ENCODE measurements at places on chromosomes 16 and 17.

DNA sequence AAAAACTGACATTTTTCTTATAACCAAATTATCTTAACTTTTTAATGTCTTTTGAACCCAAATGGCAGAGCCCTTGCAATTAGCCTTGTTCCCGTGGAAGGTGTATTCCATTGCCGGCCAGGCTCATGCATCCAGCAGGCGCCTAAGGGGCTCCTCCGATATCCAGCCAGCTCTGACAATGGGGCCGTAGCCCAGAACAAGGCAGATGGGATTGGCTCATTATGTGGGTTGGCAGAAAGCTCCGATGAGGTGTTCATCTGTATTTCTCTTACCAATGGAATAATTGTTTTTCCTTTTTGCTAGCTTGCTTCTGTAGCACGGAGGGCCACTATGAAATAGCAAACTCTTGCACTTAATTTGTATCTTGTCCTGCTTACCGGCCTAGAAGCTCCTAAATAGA is 208.2 kb upstream of the CHMP6 start:
- DNase-seq = no peak

DNA sequence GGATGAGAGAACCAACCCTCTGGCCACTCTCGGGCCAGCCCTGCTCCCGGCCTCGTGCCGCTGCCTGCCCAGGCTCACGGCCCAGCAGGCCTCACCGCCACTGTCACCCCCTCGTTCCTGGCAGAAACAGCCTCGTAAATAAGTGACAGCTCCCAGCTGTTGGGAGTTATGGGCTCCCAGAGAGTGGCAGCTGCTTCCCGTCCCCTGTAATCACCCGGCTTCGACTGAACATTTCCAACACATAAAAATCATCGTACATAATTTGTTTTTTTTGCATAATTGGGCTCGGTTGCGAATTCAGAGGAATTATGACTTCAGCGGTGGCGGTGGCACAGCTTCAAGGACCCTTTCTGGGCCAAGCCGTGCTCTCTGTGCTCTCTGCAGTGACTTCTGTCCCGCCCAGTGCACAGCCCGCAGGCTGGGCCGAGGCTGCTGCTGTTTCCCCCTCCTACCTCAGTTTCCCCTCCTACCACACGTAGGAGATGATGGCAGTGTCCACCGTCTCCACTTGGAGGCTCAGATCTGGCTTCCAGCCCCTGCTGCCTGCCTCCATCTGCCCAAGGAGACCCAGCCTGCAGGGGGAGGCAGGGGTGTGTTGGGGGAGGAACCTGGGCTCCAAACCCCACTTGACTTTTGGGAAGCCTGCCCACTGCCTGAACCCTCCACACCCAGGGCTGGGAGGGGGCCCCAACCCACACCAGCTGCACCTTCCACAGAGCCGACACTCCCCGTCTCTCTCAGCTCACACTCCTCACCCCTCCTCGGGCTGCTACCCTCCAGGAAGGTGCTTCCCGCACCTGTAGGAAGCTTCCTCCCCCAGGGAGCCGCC is 84.9 kb downstream of the RTN4RL1 start:
- no peak for DNase-seq

DNA sequence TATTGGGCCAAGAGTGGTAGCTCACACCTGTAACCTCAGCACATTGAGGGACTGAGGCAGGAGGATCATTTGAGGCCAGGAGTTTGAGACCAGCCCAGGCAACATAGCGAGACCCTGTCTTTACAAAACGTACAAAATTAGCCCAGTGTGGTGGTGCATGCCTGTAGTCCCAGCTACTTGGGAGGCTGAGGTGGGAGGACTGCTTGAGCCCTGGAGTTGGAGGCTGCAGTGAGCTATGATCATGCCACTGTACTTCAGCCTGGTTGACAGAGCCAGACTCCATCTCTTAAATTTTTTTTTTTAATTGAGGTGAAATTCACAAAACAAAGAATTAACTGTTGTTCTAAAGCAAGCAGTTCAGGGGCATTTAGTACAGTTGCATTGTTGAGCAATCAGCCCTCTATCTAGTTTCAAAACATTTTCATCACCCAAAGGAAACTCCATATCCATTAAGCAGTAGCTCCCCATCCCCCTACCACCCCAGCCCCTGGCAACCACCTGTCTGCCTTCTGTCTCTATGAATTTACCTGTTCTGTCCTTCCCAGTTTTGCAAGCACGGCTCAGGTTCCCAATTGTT is 15.6 kb downstream of the SNX29 start:
- DNase-seq = no peak

GRCh38 chr17:32943206-32943605 is 15.3 kb downstream of the TMEM98 start:
- no peak for DNase-seq

- DNase-seq = peak; percentile 19
Observed at GRCh38 chr17:42097691-42098631, at the start of gene ZNF385C. ZNF385C (minus strand) TSS chr17:42098473; CDS start chr17:42063056, 35,417 bp downstream.

DNA sequence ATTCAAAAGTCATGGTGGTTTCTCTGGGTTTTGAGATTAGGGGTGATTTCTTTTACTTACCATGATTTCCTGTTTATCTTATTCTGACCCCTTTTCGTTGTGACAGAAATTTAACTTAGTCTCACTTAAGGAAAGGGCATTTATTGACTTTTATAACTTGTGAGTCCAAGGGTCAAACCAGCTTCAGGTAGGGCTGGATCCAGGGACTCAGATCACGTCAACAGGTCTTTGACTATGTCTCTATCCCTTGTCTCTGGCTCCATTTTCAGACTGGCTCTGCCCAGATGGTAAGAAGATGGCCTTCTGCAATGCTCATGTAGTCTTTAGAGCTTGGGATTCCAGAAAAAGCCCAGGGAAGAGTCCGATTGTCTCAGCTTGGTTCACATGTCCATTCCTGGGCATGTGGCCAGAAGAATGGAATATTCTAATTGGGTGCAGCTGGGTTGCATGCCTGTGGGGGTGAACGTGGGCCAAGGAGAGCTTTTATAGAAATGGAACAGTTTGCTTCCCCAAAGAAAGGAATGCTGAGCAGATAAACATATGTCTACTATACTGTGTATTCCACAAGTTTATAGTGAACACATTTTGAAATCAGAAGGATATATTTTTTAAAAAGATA is 13.4 kb downstream of the USP43 start:
- no peak for DNase-seq

DNA sequence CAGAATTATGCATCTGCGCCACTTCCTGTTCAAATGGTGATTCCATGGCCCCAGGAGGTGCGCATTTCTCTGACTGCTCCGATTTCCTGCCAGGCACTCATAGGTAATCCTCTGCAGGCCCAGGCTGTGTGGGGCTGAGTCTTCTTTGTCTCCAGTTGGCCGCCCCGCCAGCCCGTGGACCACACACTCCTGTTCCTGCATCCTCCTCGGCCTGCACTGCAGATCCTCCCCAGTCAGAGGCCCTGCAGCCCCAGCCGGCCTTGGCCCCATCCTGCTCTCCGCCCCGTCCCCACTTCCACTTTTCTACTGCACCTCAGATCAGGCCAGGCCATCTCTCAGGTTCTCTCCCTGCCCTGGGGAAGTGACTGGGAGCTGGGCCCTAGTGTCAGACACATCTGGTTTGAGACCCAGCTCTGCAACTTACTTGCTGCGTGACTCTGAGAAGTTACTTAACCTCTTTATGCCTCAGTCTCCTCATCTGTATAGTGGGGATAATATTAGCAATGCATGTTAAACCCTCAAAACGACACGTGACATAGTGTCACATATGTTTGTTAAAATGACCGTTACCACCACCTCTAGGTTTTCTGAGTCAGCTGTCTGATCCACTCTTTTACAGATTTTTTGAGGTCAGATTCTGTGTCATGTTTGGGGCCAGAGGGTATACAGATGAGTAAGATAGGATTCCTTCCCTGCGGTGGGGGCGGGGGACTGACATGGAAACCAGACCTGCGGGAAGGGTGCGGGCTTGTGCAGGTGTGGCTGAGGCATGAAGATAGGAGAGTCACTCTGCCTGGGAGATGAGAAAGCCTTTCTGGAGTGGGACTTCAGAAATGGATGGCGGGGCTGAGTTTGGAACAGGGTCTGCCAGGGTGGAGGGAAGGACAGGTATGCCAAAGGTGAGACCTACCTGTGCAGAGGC is 12.8 kb downstream of the RAB11FIP4 start:
- no peak for DNase-seq

DNA sequence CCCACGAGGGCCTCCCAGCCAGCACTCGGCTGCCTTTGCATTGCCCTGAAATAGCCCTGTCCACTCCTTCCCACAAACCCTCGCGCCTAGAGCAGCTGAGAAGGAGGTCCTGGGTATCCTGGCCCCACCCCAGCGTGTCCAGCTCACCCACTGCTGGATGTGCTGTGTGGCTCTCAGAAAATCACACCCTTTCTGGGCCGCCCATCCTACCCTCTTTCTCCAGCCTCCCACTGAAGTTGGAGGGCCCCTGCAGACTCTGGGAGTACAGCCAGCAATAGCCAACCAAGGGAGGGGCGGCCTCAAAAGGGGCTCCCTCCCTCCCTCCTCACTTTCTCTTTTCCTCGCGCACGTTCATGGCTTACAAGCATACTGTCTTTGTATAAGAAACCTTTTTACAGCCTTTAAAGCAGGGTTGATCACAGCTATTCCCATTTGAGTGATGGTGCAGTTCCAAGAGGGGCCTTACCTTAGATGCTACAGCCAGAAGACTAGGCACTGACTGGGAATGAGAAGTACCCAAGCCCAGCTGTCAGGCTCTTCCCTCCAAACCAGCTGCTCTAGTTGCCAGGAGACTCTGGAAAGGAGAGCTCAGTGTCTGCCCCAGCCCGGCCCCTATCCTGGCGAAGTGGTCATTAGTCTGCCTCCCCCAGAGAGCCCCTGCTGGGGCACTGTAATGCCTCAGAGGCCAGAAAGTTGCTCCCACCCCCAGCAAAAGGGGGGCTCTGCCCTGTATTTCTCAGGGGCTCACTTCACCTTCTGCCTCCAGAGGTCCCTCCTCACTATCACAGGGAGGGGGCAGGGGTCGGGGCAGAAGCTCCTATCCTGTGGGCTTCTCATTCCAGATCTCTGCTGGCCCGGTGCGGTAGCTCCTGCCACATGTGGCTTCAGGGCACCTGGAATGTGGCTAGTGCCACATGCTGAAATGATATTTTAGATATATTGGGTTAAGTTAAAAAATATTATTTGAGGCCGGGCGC is 38.1 kb downstream of the DCAKD start:
- no peak for DNase-seq

DNA sequence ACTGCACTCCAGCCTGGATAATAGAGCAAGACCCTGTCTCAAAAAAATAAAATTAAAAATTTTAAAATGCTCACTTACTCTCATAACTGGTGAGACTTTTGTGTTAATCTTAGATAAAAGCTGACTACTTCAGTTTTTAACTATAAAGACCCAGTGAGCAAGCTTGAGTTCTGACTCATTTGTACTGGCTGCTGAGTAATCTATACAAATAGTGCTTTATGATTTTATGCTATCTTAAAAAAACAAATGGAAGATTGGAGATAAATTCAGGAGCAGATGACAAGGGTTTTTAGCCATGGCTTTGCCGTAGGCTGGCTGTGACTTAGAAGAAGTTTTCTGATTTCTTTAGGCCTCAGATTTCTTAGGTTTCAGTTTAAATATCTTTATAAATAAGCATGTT is 30.5 kb downstream of the SNTB2 start:
- DNase-seq = no peak

GRCh38 chr17:78477913-78478756 is 99.1 kb downstream of the DNAH17 start:
- no peak for DNase-seq

- DNase-seq = no peak
Observed at GRCh38 chr17:7380321-7380720, 568 bp upstream of the TNK1 start.

GRCh38 chr16:82070656-82071369 is 35.8 kb downstream of the HSD17B2 start:
- no peak for DNase-seq

DNA sequence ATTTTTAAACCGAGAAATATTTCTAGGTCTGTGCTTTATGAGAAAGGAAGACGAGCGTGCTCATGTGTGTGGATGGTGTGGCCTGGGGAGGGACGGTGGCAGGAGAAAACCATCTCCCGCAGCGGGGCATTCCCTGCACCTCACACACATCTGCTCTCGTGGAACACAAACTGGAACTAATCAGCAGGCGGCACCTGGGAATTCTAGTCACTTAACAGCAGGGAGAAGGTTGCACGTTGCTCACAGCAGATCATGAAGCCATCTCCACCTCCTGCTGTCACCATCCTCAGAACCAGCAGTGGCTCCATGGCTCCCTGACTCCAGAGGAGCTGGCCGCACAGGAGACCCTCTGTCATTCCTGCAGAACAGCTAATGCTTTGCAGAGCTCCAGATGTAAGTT is 35.2 kb downstream of the ADCY9 start:
- no peak for DNase-seq

GRCh38 chr17:9880582-9880999 is 24.5 kb downstream of the RCVRN start:
- DNase-seq = no peak

GRCh38 chr17:36017799-36018198 is at the start of gene CCL23:
CCL23 (minus strand) TSS chr17:36017972; CDS start chr17:36017897, 75 bp downstream.
- DNase-seq = no peak

DNA sequence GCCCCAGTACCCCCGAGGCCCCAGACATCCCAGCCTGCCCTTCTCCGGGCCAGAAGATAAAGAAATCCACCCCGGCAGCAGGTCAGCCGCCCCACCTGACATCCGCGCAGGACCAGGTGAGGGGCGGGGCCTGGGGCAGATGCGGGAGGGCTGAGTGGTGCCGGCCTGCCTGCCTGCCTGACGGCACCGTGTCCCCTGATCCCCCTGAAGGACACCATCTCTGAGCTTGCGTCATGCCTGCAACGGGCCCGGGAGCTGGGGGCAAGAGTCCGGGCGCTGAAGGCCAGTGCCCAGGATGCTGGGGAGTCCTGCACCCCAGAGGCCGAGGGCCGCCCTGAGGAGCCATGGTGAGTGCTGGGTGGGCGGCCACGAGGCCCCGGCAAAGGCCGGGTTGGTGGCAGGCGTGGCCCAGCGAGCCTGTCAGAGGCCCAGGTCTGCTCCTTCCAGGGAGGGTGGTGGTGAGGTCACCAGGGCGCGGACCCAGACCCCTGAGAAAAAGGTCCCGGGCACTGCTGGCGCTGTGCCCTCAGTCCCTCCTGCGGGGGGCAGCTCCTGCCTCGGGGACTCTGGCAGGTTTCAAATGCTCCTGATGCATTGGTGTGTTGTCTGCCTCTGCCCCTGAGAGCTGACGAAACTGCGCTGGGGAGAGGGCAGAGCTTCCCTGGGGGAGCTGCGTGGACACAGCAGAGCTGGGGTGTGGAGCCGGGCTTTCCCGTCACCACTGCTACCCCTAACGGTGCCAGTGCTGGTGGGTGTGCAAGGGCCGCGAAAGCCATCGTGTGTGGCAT is 1.2 kb downstream of the CDT1 start:
- no peak for DNase-seq

Measured in hematopoietic multipotent progenitor cell (in vitro differentiated cells).